HS-27A (cell line): ENCODE measurements at places on chromosomes 6 and 20.

- DNase-seq: no peak
These were observed 428.1 kb upstream of the NOX3 start for GRCh38 chr6:155883741-155884140.

- DNase-seq: no peak
These were observed 118.5 kb downstream of the PCSK2 start for GRCh38 chr20:17345321-17345720.

DNA sequence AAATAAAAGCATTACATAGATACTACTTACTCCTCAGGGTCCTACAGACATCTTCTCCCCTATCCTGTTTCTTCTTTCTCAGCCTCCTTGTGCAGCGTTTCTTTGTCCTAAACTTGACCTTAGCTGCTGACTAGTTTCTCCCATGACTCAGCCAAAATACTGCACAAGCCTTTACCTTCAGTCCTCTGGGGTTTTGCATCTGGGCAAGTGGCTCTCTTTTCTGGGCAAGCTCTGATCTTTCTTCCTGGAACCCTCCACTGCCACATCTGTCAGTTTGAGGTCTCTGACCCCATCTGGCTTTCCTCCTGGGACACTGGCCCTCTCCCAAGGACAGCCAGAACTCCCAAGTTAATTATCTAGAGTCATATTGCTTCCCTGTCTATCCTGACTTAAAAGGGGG is 838.4 kb downstream of the DHX35 start:
- DNase-seq: no peak

DNA sequence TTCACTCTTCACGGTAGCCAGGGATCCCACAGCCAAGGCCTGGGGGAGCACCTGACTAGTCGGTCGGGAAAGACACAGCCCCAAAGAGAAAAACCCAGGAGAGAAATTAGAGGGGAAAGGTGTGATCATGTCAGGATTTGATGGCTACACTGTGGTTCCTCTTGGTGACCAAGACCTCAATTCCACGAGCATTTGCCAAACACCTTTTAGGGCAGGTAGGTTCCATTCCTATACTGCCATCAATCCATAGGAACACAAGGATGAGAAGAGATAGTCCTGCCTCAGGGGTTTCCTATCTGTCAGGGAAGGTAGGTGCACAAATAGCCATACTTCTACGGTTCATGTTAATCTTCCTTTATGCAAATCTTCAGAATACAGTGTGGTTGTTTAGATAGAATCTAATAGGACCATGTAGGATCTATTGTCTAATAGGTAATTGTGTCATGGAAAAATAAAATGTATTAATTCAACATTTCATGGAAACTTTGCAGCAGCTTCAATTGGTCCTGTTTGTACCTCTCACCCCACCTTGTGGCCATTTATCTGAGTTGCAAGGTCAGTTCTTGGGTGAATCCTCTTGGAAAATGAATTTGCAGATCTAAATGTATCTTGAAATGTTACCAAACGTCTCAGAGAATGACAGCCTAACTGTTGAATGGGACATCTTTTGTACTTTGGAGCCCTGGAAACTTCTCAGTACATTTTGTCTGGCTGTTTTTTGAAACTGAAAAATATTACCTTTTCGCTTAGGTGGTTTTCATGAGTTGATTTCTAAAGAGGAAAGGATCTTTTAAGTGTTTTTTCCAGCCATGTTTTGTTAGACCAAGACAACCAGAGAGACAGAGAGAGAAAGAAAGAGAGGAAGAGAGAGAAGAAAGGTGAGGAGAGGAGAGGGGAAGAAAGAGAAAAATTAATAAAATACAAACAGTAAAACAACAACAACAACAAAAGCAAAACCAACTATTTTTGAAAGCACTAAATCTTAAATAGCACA is 33.7 kb upstream of the IYD start:
- peak; percentile 20 for DNase-seq

GRCh38 chr6:112665815-112666214 is 318.7 kb downstream of the RFPL4B start:
- no peak for DNase-seq

- no peak for DNase-seq
These were observed 132.5 kb downstream of the SLC16A10 start for GRCh38 chr6:111219785-111220184.

GRCh38 chr6:108838101-108838717 is 10.0 kb upstream of the ARMC2 start:
- DNase-seq: no peak

DNA sequence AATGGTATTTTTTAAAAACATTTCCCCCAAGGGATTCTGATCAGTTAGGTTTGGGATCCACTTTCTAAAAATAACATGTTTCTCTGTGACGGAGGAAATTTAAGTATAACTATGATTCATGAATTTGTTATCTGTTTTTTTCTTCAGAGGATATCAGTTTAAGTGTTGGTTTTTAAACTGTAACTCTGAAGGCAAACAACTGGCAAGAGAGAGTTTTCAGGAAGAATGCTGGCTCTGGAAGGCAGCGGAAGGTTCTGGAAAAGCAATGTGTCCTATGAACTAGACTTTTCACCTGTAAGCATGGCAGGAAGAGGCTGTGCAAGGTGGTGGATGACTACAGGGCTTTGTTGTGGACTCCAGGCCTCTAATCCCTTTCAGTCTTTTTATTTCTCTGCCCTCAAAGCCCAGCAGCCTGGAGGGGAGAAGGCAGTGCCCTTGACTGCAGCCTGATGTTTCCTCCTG is 153.1 kb downstream of the GMPR start:
- no peak for DNase-seq

DNA sequence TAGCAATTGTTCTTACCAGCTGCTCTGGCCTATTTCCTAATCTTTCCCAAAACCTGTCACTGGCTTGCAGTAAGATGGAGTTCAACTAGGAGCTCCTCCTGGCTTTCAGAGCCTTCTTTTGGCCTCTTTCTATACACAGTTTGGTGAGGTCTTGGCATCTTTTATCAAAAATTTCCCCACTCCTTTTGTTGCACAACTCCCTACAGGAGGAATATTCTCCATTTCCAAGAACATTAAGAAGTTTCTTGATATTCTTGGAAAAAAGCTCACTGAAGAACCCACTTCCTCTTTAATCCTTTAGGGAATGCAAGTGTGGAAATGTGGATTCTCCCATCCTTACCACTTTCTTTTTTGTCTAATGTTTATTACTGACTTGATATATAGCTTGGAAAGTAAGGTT is 171.3 kb upstream of the KCNK16 start:
- DNase-seq: no peak

- no peak for DNase-seq
These were observed 44.9 kb upstream of the SUPT3H start for GRCh38 chr6:45422503-45423110.

DNA sequence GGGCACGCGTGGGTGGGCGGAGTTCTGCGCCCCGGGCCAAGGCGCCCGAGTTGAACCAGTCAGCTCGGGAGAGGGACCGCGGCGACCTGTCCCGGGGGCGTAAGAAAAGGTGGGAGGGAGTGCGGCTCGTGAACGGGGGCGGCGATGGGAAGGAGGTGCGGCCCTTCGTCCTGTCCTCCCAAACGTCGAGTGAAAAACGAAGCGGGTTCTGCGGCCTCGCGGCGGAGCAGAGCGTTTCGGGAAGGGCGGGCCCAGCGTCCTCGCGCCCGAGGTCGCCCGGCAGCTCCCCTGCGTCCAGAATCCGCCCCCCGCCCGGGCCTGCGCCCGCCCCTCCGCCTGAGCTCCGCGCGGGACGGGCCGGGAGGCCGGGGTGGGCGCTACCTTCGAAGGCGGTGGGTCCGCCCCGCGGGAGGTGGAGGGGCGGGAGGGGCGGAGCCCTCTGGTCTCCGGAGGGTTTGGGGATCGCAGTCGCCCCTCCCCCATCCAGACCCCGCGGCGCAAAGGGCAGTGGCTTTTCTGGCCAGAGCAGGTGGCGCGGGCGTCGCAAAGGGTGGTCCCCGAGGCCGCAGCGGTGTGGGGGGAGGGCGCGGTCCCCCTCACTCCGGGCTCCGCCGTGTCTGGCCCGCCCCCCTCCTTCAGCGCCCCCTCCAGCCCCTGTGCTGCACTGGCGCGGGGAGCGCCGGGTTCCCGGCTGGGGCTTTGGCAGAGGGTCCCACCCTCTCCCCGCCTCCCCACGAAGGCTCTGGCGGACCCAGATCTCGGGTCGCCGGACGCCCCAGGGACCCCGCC is 838 bp downstream of the STMN3 start:
- DNase-seq: no peak

DNA sequence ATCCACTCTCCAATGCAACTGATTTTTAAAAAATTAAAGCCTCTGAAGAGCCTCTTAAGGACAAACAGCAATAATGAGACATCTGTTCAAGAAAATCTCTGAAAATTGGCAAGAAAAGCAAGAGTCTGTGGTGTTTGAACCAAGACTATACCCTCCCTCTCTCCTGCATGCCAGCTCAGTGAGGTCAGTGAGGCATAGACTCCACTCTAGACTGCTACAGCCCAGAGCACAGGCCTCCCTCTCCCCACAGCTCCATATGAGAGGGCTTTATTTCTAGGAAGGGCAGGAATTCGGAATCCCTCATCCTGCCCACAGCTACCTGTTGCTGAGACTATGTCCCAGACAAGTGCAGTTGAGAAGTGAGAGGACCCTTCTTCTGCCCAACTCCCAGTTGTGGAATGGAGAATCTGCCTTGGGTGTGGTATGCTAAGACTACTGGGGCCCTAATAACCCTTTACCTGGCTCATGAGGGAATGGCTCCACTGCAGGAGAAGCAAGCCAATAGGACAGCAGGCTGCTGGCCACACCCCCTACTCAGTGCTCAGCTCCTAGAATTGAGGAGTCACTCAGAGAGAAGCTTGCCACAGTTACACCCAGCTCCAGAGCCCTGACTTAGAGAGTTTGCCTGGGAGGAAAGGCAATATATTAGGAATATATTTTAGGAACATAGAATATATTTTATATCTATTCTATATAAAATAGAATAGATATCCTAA is 22.7 kb upstream of the HLA-DQA1 start:
- no peak for DNase-seq

DNA sequence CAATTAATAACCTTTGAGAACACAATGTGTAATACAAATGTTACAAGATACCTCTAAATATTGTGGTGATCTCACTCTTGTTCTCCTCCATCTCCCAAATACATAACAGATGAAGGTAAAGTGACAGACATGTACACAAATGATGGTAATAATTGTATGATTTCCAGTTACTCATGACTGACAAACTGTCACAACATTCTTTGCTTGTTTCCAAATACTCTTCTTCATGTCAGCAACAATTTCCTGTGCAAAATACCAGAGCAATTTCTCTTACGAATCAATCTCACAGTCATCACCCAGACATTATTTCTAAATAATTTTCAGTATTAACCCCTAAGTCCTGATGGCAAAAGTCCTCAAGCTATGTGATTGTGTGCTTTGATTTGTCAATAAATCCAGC is 92.9 kb downstream of the RPS12 start:
- DNase-seq: no peak

- DNase-seq: no peak
These were observed 256.1 kb upstream of the KCNQ5 start for GRCh38 chr6:72365773-72366172.

GRCh38 chr6:140281236-140281635 is 906.8 kb upstream of the CITED2 start:
- DNase-seq: peak; percentile 42

DNA sequence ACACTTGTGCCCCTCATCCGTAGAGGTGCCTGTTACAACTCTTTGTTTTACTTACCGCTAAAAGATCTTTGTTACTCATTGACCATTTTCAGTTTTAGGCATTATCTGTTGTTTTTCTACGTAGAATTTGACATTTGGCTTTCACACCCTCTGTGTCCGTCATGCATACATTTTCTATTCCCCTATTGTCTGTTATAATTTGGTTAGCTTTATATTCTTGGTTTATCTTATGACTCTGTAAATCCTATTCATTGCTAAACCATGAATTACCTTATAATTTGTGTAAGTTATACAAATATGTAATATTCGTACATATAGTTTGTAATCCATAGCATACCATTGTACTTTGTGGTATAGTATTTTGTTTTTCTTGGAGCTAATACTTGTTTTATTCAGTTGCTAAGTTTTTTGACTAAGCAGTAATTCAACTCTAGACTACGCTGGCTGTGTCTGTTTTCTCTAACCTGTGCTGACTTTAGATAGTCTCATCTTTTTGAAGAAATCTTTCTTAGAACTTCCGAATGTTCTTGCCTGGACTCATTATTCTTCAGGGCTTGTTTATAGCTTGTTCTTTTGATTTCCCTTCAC is 21.8 kb downstream of the CDC5L start:
- DNase-seq: no peak

- no peak for DNase-seq
These were observed 34.3 kb downstream of the CTNNBL1 start for GRCh38 chr20:37727957-37728634.

DNA sequence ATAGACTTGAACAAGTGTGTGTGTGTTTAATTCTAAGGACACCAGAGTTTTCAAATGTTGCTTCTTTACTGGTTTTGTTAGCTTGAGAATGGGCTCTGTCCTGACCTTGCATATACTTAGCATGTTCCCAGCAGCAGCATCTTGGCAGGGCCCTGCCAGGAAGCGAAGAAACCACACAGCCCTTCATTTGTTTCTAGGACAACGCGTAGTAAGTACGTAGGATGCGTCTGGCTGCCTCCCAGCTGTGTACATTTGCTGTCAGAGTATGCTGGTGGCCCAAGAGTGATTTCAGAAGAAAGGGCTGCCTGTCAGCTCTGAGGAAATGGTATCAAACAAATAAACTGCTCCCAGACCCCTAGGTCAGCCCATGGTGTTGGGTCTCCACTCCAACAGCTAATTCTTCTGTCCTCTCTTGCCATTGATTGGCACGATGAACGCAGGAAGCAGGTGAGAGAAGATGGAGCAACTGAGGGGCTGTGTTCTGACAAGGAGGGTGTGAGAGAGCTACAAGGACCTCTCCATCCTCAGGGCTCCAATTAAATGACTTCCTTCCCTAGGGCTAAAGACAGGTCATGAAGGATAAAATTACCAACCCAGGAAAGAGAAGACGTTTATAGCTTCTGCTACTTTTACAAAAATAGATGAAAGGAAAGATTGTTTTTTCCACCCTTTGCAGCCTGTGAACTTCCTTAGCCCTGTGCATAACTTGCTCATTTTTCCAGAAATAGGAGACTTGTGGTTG is 55.9 kb upstream of the HDDC2 start:
- DNase-seq: no peak

DNA sequence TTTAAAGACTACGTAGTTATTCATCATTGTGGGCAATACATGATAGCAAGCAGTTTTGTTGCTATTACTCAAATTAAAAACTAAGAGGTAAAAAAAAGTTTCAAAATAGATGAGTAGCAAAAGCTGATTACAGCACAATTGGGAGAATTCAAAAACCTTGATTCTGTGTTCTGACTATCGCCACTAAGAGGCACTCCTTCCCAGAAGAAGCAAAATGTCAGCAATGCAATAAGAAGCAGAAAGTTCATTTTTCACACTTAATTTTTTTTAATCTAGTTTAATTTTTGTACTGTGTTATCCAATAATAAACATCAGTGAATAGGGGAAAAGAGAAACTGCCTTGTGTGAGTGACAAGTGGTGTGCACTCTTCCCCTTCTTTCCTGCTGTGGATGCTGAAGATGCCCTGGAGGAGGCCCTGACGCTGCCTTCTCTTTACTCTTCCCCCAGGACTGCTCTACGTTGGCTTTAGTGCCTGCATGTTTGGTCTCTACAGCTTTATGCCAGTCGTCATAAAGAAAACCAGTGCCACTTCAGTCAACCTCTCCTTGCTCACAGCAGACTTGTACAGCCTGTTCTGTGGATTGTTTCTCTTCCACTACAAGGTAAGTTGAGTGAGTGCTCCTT is 263.2 kb upstream of the PLN start:
- DNase-seq: no peak

GRCh38 chr6:34347303-34347702 is 45.2 kb downstream of the NUDT3 start:
- no peak for DNase-seq

- DNase-seq: no peak
These were observed 44.0 kb downstream of the STX11 start for GRCh38 chr6:144194293-144194810.

- no peak for DNase-seq
These were observed 44.7 kb downstream of the NFATC2 start for GRCh38 chr20:51497542-51498467.
